Activated CD8-positive, alpha-beta memory T cell treated with anti-CD3 and anti-CD28 coated beads for 48 hours (primary cell): ENCODE measurements at places on chromosomes 2 and 18.

GRCh38 chr2:136131961-136132824 is 14.2 kb upstream of the CXCR4 start:
- no peak for DNase-seq

- no peak for DNase-seq
These were observed 2.0 kb downstream of the CHRND start for GRCh38 chr2:232527905-232528470.

DNA sequence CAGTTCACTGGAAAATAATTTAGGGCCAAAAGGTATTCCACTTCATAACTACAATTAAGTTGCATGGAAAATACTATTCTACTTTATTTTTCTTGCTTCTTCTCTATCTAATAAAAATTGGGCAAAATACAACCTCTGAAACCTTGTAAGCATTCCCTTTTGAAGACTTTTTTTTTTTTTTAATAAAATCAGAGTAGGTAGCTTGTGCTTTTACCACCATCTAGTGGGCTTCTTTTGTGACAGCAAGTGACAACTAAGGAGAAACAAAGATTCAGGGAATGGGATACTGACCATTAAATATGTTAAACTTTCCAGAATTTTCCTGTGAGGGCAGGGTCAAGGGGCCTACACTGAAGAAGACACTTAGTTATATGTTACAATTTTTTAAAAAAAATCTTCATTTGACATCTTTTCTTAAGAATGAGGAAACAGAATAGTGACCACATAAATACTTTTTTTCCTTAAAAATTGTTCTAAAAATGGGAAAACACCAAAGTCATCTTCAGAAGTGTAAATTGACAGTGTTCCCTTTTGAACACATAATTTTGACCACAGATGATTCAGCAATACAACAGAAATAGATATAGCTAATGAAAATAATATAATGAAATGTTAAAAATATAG is 1183.2 kb upstream of the ACVR2A start:
- DNase-seq: no peak

GRCh38 chr2:152063325-152063924 is 35.4 kb downstream of the CACNB4 start:
- no peak for DNase-seq

DNA sequence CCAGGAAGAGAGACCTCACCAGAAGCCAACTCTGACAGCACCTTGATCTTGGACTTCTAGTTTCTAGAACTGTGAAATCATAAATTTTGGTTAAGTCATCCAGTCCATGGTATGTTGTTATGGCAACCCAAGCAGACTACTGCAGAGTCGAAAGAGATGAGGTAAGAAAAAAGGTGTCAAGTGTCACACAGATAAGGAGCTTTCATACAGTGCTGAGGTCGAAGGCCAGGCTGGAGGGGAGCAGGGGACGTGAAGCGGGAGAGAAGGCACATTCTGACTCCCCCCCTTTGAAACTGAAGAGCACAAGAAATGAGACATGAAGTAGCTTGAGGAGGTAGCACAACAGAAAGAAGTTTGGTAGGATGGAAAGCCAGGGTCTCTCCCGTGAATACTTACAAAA is 110.4 kb downstream of the ALK start:
- DNase-seq: no peak

- no peak for DNase-seq
These were observed 382.8 kb downstream of the GPD2 start for GRCh38 chr2:156818944-156819343.

DNA sequence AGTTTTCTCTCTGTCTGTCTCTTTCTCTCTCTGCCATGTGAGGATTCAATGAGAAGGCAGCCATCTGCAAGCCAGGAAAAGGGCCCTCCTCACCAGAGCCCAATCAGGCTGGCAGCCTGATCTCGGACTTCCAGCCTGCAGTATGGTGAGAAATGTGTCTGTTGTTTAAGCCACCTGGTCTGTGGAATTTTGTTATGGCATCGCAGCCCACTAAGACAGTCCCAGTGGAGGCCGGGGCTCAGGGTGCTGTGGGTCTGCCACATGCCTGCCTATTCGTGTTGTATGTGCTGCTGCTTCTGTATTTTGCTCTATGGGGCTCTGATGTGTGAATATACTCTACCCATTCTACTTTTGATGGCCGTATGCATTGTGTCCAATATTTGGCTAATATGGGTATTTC is 139.0 kb upstream of the HS6ST1 start:
- DNase-seq: no peak

- DNase-seq: no peak
These were observed 48.8 kb downstream of the ANKMY1 start for GRCh38 chr2:240508832-240509545.

DNA sequence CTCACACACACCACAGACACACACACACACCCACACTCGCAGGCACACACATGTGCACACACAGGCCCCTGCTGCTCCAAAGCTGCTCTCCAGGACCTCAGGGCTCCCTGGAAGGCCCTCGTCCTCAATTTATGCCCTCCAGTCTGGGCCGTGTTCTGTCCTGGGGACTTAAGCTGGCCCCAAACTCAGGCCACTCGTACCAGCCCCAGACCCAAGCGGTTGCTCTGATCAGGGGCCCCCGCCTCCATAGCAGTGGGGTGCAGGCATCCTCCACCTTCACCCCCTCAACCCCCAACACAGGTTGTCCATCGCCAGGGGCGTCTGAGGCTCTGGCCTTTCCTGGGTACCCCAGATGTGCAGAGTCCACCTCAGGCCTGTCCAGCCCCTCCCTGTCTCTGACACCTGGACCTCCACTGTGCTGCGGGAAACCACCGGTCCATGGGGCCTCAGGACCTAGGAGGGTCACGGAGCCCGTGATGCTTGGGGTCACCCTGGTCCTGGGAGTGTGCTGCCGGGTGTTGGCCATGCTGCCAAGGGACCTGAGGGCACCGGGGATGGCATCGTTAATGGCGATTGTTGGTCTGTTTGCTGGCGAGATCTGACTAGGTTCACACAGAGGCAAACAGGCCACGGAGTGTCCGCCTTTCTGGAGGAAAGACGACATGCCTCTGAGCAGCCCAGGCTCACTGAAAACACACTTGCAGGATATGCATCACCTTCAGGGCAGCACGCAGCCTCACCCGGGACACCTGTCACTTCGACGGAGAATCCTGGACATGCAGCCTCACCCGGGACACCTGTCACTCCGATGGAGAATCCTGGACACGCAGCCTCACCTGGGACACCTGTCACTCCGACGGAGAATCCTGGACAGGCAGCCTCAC is 155.6 kb downstream of the NDUFA10 start:
- no peak for DNase-seq

DNA sequence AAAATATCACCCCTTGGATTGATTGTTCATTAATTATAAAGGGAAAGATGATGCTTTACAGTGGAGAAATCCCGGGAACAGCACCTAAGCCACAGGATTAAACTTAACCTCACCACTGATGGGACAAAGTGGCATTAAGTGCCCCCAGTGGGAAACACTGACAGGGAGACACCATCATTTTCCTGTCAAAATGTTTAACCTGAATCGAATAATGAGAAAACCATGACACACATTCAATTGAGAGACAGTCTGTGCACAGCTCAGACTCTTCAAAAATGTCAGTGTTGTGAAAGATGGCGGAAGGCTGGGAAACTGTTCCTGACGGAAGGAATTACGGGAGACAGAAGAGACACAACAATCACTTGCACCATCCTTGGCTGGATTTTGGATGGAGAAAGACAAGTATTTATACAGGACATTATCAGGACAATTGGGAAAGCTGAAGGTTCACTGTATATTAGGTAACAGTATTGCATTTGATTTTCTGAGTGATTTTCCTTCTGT is 111.8 kb upstream of the ASB18 start:
- no peak for DNase-seq

- DNase-seq: no peak
These were observed 540 bp upstream of the RAB10 start for GRCh38 chr2:26033270-26033817.

- no peak for DNase-seq
These were observed 6.0 kb downstream of the GAREM2 start for GRCh38 chr2:26178746-26179436.

DNA sequence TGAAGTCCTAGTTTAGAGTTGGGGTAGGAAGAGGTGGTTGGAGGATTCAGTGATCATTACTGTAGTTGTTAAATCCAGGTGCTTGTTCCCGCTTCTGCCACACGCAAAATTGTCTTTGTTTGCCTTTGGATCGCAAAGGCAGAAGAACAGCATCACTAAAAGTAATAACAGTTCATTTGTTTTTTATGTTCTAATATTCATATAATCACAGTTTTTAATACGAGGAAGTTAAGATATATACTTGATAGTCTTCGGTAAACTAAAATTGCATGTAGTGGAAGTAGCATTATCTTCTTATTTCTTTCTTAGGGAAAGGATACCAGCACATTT is 365 bp downstream of the NDUFB3 start:
- DNase-seq: no peak

DNA sequence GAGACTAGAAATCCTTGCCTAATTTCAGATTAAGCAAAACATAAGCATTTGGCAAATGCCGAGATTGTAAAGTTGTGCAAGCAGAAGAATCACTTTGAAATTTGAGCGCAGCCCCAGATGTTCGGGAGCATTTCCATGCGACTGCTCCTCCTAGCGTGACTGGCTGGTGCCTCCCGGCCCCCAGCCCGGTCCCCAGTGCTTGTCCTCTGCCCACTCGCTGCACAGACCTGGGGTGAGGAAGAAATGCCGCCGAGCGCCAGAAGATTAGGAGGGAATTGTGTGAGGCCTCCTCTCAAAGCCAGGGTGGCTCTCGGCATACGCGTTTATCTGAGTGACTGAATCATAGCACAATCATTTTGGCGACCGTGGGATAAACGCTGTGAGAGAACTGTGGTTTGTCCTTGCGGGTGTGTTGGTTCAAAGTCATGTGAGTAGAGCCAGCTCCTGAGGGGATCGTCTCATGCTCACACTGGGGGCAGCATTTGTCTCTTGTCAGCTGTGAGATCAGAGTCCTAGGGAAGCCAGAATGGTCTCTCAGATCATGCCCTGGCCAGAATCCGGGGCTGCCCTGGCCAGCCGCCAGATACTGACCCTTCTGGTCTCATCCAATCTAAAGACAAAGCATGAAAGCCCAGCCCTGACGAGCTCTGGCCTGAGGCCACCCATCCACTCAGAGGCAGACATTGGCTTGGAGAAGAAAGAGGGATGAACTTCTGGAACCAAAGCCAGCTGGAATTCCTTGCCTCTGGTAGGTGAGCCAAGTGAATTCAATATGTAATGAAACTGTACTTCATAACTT is 189.3 kb downstream of the SH3RF3 start:
- no peak for DNase-seq

DNA sequence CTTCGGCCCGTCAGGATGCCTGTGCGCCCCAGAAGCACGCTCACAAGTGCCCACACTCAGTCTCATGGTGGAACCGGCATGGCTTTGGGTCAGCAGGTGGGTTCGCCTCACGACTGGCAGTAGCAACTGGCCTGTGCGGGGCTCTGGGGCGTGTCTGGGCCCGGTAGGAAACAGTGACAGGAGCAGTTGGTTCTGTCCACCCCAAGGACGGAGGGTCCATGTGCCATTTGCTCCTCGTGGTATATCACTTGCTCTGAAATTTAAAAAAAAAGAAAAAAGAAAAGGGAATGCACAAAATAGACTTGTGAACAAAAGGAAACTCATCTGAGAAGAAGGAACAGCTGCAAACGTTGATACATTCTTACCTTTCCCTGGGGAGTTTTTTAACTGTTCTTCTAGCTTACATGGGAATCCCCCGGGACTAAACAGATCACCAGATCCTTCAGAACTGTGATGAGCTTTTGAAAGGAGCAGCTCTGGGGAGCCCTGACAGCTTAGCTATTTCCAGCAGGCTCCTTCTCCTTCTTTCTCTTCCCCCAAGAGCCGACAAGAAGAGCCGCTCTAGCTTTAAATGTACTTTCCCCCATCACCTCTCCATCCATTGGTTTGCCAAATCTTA is 42.8 kb downstream of the TRAPPC12 start:
- no peak for DNase-seq

DNA sequence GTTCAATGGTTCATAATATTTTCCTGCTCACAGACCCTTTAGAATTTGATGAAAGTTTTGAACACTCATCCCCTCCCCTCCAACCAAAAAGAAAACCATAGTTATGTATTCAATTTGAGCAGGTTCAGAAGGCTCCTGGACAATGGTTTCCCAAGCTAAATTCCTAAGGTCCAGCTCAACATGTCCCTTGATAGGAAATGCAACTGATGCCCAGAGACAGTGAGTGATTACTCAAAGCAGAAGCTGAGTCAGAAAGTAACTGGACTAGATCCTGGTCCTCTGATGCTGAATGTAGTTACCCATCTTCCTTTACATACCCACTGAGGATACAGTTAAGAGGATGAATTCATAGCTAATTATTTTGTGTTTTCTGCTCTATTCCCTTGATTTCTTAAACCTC is 218.9 kb upstream of the NCKAP5 start:
- DNase-seq: no peak

GRCh38 chr2:175418224-175418835 is 236.8 kb upstream of the ATP5MC3 start:
- no peak for DNase-seq

GRCh38 chr2:72689579-72690195 is 136.1 kb downstream of the EXOC6B start:
- no peak for DNase-seq

GRCh38 chr2:100606726-100607343 is 44.0 kb downstream of the PDCL3 start:
- no peak for DNase-seq

DNA sequence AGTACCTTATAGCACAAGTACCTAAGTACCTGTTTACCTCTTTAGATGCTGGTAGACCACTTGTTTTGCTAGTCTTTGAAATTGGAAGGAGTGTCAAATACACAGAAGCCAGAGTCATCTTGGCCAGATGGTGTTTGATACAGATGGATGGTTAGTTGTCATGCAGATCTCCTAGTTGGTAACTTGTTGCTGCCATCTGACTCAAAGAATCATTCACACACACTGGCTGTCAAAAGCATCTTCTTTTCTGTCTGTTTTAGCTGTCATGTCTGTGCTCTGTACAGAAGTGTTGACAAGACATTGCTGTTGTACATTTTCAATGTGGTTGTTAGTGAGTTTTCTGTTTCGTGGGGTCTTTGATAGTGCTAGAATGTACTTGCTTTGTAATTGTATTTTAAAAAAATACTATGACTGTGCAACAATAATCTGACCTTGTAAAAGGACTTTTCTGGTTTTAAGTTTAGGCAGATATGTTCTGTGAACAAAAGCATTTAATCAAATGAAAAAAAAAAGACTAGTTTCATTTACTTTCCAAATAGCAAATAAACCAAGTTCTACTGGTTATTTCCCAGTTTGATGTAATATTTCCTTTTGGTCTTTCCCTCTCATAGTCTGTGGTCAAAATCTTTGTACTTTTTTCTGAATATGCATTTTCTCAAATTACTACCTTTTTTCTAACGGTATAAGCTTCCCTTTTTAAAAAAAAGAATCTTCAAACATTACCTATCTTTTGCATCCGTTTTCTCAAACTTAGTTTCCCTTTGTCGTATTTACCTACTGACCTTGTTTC is 39.9 kb downstream of the TANK start:
- DNase-seq: no peak

- no peak for DNase-seq
These were observed 29.9 kb downstream of the CHCHD5 start for GRCh38 chr2:112614201-112614840.

GRCh38 chr2:36059691-36060090 is 295.9 kb upstream of the CRIM1 start:
- DNase-seq: no peak

GRCh38 chr2:39069136-39069515 is 51.7 kb downstream of the SOS1 start:
- DNase-seq: no peak

- no peak for DNase-seq
These were observed 10.3 kb upstream of the NPPC start for GRCh38 chr2:231936491-231936890.
